ENCODE measurements at places on chromosomes 16 and 17. TPM values are rescaled to one million over a fixed set of nuclear protein-coding genes. Genes with fewer than 3 reads are reported as not detected.

The ASB16 gene
- total RNA-seq: 0.15 TPM

The KRT27 gene
- not detected for total RNA-seq

The CMTM2 gene
- not detected for total RNA-seq

The KRTAP4-3 gene
- not detected for total RNA-seq

The QRICH2 gene
- 3.5 TPM for total RNA-seq

The ABCC12 gene
- not detected for total RNA-seq

The SLC16A13 gene
- total RNA-seq: 7.9 TPM

The UTS2R gene
- total RNA-seq: not detected

The CRYBA1 gene
- not detected for total RNA-seq

The GNGT2 gene
- total RNA-seq: 1.4 TPM

The ZFP3 gene
- total RNA-seq: 2.5 TPM

The SLC47A1 gene
- total RNA-seq: 0.35 TPM

The EPN3 gene
- total RNA-seq: 0.23 TPM

The TMEM235 gene
- total RNA-seq: not detected

The MRPL10 gene
- 50.5 TPM for total RNA-seq

The C16orf96 gene
- total RNA-seq: not detected

The ZFPM1 gene
- 3.3 TPM for total RNA-seq

The ASGR1 gene
- total RNA-seq: 2.6 TPM

The IL4R gene
- 165 TPM for total RNA-seq

The ABCA9 gene
- 1.8 TPM for total RNA-seq

The MYH2 gene
- total RNA-seq: not detected

The YPEL3 gene
- total RNA-seq: 26.1 TPM

The PLA2G10 gene
- not detected for total RNA-seq

The NEUROD2 gene
- total RNA-seq: not detected

The KCNH4 gene
- 0.05 TPM for total RNA-seq

The GAST gene
- total RNA-seq: not detected

The CACNG3 gene
- total RNA-seq: not detected

The SCNN1G gene
- total RNA-seq: not detected

The VASN gene
- total RNA-seq: 5.7 TPM

The BCL7C gene
- total RNA-seq: 44.5 TPM

The ABCC6 gene
- 0.10 TPM for total RNA-seq

The GRB7 gene
- total RNA-seq: not detected

The GPR142 gene
- 0.10 TPM for total RNA-seq

The EXOC7 gene
- total RNA-seq: 81.0 TPM

The HBQ1 gene
- total RNA-seq: 3.7 TPM

The C17orf107 gene
- 0.88 TPM for total RNA-seq

The GGT6 gene
- not detected for total RNA-seq

The CD300E gene
- not detected for total RNA-seq

The DCAKD gene
- total RNA-seq: 35.2 TPM
